ENCODE measurements at places on chromosomes 2 and 18. TPM values are rescaled to one million over a fixed set of nuclear protein-coding genes. Genes with fewer than 3 reads are reported as not detected.

DNA sequence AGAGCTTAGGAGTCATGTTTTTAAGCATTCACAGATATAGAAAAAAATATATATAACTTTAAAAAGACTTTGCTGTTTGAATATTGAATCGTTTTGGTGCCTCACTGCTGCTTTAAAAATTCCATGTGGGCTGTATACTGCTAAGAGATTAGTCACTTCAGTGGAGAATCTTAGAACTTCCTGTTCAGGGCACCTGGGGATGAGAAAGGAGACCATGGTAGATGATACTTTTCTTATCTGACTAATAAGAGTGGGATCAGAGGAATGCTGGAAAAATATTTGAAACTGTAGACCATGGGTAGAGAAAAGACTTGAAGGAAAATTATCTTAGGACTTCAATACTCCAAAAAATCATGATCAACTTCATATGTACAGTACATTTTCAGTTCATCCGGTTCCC, 442.2 kb upstream of the SETBP1 start:
- H3K4me1 ChIP-seq, result peaks cover 5% of the 10 kb centered on the region
- H3K27ac ChIP-seq, result peak overlapping the region; percentile 36
- no peaks in the 10 kb centered on the region for H3K36me3 ChIP-seq
- H3K27me3 ChIP-seq, result no peaks in the 10 kb centered on the region

The CYS1 gene
- 3.7 TPM for total RNA-seq

DNA sequence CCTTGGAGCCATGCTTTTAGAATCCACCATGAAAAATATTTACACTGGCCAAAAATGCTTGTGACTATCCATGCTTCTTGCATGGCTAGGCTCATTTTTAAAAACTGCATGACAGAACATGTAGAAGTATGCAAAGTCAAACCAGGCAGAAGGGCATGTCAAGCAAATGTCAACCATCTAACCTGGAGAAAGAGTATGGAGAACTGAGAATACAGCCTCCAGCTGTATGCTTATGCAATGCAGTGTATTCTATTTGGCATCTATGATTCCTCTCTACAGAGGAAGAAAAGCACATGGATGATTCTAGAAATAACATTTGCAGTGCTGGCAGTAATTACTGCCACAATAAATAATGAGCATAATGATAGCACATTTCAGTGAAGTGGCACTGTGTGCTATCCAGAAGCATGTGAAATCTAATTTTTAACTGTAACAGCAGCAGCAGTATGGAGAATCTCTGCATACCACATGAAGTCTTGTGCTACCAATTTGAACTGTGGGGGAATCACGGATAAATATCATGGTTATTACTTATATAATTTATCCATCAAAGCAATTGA, 87.3 kb upstream of the CCDC141 start:
- H3K36me3 ChIP-seq, result peaks cover 5% of the 10 kb centered on the region
- no peak overlapping the region for H3K4me3 ChIP-seq
- no peaks in the 10 kb centered on the region for H3K4me1 ChIP-seq
- no peak overlapping the region for H3K27ac ChIP-seq
- no peak for DNase-seq
- H3K27me3 ChIP-seq, result no peaks in the 10 kb centered on the region

The MSTN gene
- not detected for total RNA-seq

- no peak overlapping the region for H3K4me3 ChIP-seq
- peak overlapping the region; percentile 48 for H3K27ac ChIP-seq
- H3K27me3 ChIP-seq, result no peaks in the 10 kb centered on the region
- no peaks in the 10 kb centered on the region for H3K36me3 ChIP-seq
Observed at GRCh38 chr2:132623096-132623839, 46.7 kb downstream of the LYPD1 start.

Data from astrocyte (in vitro differentiated cells and primary cell).